EH (cell line): ENCODE measurements at places on chromosomes 5 and 9.

DNA sequence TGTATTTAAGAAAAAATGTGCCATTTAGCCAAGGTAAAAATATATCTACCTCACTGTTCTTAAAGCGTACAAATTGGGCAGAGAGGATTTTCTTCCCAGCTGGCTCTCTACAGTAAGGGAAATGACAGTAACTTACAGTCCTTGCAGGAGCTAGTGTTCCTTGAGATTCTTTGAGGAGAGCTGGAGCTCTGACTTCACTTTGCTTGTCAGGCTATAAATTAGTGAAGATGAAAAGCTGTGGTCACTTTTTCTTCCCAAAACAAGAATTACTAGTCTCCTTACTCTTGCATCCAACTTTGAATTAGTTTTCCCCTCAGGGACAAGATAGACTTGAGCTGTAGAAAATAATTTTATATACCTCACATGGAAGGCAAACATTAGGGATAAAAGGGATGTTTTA is 129.9 kb downstream of the ZSWIM6 start:
- peak; percentile 31 for DNase-seq

- no peak for DNase-seq
These were observed 7.4 kb upstream of the MIER3 start for GRCh38 chr5:56959326-56959725.

DNA sequence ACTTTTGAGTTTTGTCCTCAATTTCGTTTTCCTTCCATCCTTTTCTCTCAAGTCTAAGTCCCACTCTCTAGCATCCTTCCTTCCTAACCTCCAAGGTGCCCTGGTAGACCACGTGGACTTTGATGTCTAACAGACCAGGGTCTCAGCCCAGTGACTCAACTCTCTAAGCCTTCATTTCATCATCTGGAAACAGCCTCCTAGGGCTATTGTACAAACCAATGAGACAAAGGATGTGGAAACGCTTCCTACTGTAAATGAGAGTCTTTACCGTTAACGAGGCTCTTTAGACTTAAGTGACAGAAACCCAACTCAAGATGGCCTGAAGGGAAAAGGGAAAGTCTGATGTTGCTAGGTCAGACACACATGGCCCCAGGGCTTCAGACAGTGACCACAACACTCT is 49.2 kb upstream of the CPLX2 start:
- peak; percentile 21 for DNase-seq

- DNase-seq = peak; percentile 62
These were observed 320.8 kb downstream of the CCDC171 start for GRCh38 chr9:15873573-15874177.

- DNase-seq = peak; percentile 35
These were observed 52.5 kb upstream of the CTNNA1 start for GRCh38 chr5:138700581-138701362.

DNA sequence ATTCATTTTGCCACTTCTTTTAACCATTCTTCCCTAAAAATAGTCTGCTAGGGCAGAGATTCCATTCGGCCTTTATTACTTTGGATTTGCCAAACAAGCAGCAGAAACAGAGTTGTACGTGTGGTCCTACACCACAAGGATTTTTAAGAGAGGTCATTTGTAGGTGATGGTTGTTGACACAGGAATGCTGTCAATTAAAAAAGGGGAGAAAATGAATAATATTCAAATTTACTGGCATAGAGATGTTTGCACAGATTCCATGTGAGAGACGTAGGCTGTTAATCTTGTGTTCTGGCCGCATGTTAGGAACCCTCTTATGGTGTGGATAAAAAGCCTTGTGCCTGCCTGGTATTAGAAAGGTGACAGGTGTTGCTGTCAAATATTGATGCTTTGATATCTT is 34.9 kb downstream of the TRIO start:
- DNase-seq = peak; percentile 71

- DNase-seq = peak; percentile 39
These were observed 85.4 kb downstream of the ADAMTS2 start for GRCh38 chr5:179259731-179260323.

DNA sequence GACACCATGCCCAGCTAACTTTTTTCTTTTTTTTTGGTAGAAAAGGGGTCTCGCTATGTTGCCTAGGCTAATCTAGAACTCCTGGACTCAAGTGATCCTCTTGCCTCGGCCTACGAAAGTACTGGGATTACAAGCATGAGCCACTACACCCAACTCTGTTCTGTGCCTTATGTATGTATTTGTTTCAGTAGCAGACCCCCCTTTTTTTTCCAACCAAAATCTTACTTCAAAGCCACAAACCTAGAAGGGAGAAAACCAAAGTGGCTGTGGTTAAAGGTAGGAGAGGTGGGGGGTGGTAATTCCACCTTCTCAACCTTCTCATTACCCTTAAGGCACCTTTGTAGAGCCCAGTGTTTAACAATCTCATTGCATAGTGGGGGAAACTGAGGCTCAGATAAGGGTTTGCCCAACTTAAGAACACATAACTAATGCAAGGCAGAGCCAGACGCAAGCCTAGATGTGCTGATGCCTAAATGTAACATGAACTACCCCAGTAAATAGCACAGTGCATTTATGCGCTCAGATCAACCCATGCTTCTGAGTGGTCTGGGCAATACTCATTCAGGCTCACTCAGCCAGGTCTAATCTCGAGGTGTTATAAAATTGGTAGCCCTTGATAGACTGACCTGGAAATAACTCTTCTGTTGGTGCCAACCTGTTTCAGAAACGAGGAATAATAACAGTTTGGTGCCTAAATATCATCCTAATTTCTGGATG is 33.0 kb downstream of the ITK start:
- no peak for DNase-seq

DNA sequence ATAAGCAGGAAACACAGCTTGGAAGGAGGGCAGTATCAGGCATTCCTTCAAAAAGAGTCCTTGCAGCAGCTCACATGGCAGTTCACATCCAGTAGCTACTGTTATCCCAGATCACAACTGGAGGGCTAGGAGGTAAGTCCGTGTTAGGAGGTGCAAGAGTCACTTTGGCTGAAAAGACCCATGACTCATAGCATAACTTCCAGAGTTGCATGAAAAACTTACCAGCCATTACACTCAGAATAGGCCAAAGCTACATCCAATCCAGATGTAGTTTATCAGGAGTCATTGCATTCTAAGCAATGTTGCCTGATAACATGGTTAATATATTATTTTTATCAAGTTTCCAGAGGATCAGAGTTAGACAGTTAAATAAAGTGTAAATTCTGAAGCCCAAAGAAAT is 1126.4 kb upstream of the SEMA6A start:
- peak; percentile 27 for DNase-seq
